MCF 10A (cell line): ENCODE measurements at places on chromosomes 6 and 20.
A peak's percentile ranks its signal among the peaks of the same experiment; 100 is the strongest.

DNA sequence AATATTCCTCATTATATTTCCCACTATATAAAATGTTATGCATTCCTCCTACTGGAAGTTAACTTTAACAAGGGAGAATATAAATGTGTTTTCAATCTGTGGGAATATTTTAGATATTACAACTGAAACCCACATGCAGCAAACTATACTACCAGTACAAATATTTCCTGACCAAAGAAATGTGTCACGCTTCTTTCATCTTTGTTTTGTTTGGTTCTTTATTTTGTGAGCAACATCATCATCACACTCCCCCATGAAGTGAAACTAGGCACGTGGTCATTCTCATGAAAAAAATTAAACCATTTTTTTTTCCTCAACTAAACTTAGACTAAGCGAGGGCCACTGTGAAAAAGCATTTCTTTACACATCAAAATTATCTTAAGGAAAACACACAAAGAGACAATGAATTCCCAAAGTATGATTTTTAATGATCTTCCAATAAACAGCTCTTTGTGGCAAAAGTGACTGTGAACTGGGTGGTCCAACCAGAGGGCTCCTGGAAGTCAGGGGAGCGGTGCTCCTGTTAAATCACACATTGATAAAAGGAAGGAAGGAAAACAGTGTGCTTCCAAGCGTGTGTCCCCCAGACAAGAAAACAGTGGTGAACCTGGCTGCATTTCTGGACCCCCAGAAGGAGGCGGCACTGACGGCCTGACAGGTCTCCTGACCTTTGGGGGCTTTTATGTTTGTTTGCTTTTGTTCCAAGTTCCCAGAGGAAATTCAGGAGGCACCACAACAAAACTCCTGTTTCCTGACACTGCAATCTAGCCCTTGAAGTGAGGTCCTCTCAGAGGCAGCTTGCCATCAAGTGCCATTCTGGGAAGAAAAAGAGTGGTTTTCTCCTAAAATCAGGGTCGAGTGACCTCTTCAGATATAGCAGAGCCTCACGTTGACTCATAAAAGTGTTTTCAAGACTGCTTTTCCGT is 166.8 kb upstream of the FOXQ1 start:
- DNase-seq = no peak

GRCh38 chr20:19114410-19114809 is 98.0 kb upstream of the SLC24A3 start:
- DNase-seq = no peak

DNA sequence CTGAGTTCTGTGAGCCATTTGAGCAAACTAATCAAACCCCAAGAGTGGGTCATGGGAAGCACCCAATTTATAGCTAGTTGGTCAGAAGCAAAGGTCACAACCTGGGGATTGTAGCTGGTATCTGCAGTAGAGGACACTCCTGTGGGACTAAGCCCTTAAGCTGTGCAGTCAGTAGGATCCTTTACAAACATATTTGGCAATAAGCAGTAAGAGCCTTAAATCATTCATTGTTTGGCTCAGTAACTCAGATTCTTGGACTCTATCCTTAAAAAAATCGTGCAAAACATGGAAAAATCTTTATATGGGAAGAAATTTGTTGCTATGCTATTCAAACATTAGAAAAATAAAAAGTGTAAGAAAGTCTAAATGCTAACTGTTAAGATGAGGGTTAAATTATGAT is 29.9 kb downstream of the FRK start:
- DNase-seq = no peak

DNA sequence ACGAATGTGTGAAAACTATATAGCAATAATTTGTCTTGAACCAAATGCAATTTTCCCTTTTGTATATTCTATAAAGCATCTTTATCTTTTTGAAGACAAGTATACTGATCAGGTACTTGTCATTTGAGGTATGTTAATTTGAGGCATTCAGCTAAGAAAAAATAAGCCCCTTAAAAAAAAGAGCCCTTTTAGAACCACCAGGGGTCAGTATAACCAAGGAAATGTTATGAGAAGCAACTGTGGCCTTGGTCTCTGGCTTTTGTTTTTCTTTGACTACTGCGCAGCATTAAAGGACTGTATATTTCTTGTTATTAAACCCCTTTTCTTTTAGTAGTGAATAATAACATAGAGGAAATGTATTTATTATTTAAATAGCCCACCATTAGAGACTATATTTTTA is 43.1 kb downstream of the CD109 start:
- peak; percentile 68 for DNase-seq

DNA sequence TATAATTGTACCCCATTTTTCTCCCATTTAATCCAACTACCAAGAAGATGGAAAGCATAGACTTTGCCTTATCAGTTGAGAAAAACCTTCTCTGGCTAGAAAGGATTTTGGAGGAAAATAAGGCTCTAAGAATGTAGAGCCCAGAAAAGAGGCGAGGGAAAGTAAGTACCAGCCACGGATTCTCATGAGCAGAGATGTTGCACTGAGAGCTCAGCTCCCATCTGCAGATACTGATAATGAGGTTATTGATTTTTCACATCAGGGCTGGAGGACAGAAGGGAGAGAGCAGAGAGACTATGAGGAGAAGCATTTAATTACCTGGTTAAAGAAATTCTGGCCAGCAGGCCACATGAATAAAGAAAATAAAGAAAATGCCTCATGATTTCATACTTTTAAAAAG is 104.4 kb upstream of the FAM184A start:
- no peak for DNase-seq

- DNase-seq = peak; percentile 33
These were observed 80.4 kb downstream of the SULF2 start for GRCh38 chr20:47704746-47705496.

DNA sequence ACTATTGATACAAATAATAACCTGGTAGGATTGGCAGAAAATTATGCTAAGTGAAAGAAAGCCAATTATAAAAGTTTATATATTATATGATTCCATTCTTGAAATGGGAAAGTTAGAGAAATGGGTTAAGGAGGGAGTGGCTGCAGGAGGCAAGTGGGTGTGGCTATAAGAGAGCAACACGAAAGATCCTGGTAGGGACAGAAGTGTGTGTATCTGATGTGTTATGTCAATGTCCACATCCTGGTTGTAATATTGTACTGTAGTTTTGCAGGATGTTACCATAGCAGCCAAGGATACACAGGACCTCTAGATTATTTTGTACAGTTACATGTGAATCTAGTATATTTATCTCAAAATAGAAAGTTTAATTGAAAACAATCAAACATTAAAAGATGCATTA is 46.8 kb downstream of the SNX5 start:
- no peak for DNase-seq

- DNase-seq = no peak
These were observed 71.5 kb upstream of the TGM3 start for GRCh38 chr20:2224368-2224639.

GRCh38 chr6:34565722-34566137 is 9.6 kb upstream of the SPDEF start:
- no peak for DNase-seq

- DNase-seq = no peak
These were observed 39.7 kb downstream of the KCNK17 start for GRCh38 chr6:39274471-39274870.
